ENCODE measurements at places on chromosomes 6 and 20.

GRCh38 chr20:53698371-53698978, 104.8 kb upstream of the ZNF217 start:
- no peak for DNase-seq

- DNase-seq: no peak
Measured at GRCh38 chr6:125415913-125416312, 114.1 kb upstream of the HDDC2 start.

DNA sequence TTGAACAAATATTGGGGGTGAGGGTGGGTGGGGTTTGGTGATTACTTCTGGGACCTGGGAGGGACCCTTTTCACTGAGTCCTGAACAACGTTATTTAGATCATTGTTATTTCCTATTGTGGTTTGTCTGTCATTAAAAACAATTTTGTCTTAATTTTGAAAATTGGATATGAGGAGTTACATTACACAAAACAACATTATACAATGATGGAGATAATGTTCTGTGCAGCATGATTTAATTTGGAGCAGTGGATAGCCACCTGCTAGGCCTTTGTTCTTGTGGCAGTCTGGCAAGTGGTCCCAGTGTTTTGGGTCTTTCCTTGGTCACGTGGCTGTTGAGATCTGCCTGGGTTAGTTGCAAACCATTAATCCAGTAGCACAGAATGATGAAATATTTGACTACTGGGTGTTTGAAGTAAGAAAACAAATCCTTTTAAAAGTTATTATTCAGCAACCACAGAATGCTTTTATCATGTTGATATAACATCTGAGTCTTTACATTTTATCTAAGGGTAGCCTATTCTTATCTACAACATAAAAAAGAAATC, 172.8 kb downstream of the CDKAL1 start:
- DNase-seq: no peak

DNA sequence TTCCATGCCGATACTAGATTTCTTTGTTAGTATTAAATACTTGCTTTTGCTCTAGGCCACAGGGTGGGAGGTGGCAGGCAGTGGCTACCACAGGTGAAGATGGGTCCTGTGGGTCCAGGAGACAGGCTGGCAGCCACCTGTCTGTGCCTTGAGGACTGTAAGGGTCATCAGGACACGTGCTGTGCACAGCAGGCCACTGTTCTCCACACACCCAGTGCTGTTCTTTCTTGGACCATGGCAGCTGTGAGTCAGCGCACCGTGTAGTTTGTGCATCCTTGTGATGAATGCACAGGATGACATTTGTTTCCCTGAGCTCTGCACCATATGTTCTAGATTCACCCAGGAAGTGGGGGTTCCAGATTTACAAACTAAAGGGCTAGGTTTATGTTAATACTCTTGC, 317.0 kb downstream of the ZFAND3 start:
- DNase-seq: no peak

GRCh38 chr6:42925248-42925857, 3.9 kb upstream of the CNPY3 start:
- no peak for DNase-seq

GRCh38 chr6:96032661-96033060, 16.9 kb downstream of the FUT9 start:
- DNase-seq: no peak

DNA sequence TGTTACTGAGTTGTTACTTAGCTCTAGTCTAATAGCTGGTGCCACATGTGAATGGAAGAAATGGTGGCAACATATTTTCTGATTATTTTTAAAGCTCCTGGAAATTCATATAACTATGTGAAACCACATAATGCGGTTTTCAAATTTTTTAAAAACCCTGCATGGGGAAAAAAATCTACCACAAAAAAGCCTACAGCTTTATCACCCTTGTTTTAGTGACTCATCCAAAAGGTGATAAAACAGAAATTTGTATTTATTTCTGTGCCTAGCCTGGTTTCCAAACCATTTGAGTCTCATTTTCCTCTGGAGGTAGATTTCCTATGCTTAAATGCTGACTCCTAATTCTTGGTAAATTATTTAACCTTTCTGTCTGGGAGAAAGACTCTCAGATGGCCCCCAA, 5.4 kb upstream of the FBXO30 start:
- DNase-seq: no peak

DNA sequence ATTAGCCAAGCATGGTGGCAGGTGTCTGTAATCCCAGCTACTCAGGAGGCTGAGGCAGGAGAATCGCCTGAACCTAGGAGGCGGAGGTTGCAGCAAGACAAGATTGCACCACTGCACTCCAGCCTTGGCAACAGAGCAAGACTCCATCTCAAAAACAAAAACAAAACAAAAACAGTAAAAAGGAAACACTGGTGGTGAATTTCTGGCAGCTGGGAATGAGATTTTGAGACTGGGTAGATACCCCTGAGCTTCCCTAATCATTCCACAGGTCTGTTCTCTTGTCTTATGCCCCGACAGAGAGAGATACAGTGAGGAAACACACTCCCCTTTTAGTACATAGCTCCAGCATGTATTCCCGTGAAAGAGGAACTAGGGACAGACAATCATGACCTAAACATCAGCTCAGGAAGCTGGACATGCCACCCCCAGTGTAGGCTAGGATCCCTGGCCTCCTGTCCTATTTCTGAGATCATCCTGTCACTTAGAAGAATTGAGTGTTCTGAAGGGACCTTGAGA, 9.6 kb downstream of the MAN1A1 start:
- no peak for DNase-seq

DNA sequence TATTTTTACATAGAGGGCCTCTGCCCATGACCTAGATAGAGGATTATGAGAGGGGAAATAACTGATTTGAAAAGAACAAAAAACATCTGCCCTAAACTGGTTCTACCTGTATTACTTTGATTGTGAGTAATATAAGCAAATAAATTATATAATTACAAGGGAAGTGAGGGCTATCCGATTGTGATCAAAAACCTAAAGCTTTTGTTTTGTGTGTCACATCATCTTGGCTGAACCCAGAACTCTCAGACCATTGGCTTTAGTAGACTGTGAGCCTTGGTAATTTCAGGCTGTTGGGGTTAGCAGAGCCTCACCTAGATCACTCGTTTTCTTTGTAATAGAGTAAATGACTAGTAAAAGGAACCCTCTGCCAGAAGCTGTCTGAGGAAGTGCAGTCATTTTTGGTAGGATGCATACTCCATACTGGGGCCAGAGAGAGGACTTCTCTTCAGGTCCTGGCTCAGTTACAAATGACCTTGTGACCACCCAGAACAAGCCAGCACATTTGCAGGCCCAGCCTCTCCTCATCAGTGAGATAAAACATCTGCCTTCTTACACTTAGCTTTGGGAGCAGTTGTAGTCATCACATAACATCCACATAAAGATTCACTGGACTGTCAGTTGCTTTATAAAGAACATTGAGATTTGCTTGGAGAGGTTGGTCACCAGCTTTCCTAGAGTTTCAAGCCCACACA, 13.5 kb downstream of the STK35 start:
- no peak for DNase-seq

DNA sequence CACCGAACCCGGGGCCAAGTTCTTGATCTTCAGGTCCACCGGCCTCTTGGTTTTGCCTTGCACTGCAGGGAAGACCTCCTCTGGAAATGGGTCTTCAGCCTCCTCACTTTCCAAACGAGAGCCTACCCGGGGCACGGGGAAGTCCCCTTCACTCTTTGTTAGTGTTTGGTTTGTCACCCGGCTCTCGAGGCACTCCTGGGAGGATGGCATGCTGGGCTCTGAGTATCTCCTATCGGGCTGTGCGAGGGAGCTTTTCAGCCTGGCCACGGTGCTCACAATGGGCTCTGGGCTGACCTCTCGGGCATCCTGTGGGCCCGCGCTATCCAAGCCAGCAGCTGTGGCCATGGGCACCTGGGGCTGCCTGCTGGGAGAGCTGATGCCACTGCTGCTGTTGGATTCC, 8.1 kb downstream of the TAGAP start:
- no peak for DNase-seq

DNA sequence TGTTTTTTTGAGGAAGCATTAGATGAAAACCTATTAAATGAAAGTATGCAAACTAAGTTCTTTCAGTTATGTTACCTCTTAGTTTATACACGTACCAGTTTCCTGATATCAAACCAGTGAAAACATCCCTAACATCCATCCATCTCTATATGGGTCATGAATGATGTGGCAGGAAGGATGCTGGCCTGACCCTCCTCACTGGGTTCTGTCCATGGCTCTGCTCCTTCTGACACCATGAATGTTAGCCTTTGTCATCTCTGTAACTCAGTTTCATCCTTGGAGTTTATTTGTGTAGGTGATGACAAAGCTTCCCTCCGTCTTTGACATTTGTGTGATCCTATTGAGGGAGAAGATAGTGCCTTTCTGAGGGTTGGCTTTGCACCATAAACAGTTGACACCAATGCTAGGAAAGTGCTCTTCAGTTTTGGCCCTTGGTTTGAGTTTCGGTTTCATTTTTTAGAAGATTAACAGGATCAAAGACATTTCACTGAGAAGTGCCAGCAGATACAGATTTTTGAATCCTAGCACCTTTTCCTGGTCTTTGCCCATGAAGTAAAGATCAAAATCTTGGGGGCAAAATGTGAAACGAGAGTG, 72.0 kb upstream of the SCGN start:
- DNase-seq: no peak

DNA sequence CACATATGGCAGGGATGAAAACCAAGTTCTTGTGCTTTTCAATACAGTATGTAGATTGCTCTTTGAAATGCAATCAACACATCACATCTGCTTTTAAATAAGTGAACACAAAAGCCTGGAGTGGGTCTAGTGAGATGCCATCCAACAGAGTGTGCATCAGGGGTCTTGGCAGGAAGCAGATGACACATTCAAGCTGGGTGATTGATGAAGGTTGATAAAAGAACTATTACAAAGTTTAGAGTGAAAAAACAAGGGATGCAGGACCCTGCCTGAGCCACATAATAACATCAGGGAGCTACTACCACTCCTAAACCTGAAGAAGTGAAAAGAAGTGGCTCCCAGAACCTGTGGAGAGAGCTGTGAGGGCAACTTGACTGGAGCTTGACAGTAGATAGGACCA, 16.6 kb upstream of the PLCB1 start:
- no peak for DNase-seq

DNA sequence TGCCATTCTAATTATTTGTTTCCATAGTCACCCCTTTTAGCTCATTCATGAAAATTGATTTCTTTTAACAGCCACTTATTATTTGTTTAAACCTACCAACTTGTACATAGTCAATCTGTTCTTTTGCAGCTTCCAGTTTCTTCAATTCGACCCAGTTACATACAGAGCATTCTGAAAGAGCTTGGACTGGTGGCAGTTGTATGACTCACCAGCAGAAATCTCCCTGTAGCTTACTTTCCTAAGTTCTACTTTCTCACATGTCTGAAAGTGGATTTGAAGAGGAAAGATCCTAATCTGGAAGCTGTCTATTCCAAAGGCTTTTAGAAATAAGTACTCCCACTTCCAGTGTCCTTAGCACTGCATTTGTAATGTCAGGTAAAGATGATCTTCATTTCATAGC, 447.9 kb downstream of the HTR1B start:
- no peak for DNase-seq

DNA sequence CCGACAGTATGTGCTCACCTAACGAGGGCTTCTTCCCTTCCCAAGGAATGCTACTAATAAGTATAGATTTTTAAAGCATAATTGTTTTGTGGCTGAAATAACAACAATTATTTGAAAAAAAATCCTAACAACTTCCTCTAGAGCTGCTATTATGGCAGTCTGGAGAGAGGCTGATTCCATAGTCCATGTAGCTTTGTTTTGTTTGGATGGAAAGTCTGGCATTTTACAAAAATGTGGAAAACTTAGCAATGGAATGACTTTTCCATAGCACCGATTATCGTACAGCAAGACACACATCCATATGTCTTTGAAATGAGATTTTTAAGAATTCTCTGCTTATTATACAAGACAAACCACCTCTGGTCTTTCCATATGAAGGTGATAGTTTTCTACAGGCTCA, 252.4 kb upstream of the TAB2 start:
- DNase-seq: no peak

DNA sequence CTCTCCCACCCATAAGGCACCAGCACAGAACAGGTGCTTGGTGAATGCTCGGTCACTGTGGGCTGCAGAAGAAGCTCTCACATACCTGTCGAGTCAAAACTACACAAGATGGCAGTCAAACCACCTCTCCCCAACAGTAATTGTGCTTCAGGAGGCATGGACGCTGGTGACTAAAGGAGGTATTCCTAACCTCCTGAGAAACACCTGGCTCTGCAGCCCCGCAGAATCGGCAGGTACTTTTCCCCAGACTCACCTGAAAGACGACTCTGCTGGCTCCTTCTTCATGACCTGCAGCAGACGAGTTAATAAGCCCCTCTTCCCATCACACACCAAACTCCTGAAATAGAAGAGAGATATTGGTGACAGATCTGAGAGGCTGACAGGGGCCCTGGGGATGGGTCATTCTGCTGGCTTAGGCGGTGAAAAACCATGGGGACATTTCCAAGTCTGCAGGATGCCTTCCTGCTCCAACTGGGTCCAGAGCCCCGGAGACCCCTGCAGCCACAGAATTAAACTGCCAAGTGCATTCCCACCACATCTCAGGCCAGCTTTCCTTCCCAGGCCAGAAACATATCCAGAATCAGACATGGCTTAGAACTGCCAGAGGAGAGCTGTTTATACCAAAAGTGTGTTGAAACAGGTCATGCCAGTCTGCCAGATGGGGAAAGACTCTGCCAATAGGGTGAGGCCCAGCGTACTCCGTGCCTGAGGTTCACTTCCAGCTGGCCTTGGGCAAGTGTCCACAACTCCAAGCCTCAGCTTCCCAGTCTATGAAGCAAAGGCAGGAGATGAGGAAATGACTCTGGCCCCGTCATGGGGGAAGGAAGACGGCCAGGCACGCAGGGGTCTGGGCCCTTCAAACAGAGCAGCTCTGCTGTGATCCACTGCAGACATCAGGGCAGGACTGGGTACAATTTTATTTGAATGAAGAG, 53.0 kb downstream of the MYH7B start:
- no peak for DNase-seq

- no peak for DNase-seq
Measured at GRCh38 chr6:120083186-120083585, 733.6 kb upstream of the MAN1A1 start.

DNA sequence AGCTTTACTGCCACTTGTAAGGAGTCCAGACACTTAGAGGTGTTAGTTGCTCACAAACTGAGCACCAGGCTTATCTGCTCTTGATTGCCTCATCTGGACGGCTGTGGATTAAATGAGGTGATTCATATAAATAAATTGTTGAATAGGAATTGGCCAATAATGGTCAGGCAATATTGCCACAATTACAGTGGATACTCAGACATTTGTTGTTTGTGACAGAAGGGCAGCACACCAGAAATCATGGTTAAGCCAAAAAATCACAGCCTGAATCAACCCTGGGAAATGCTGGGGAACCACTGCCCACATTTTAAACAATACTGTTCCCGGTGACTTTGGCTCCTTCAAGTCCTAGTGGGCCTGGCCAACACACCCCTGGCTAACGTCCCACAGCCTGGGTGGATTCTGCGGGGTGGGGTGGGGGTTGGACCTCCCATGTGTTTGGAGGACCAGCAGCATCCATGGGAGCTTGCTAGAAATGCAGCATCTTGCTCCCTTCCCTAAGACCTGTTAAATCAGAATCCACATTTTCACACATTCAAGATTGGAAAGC, 29.5 kb upstream of the SPDEF start:
- no peak for DNase-seq

GRCh38 chr6:3336859-3337515, 78.2 kb downstream of the PSMG4 start:
- no peak for DNase-seq

- DNase-seq: no peak
Measured at GRCh38 chr6:154511791-154512190, 1.3 kb upstream of the CNKSR3 start.

GRCh38 chr20:23031346-23031745, 3.8 kb upstream of the SSTR4 start:
- no peak for DNase-seq

Data from stimulated activated CD4-positive, alpha-beta T cell treated with anti-CD3 and anti-CD28 coated beads, TNF-alpha, amount 100 ng/mL, for 48 hours (primary cell).